ENCODE measurements at places on chromosomes 11 and 22.

GRCh38 chr11:86728562-86728961 lies 56.1 kb upstream of the ME3 start:
- no peak for DNase-seq

DNA sequence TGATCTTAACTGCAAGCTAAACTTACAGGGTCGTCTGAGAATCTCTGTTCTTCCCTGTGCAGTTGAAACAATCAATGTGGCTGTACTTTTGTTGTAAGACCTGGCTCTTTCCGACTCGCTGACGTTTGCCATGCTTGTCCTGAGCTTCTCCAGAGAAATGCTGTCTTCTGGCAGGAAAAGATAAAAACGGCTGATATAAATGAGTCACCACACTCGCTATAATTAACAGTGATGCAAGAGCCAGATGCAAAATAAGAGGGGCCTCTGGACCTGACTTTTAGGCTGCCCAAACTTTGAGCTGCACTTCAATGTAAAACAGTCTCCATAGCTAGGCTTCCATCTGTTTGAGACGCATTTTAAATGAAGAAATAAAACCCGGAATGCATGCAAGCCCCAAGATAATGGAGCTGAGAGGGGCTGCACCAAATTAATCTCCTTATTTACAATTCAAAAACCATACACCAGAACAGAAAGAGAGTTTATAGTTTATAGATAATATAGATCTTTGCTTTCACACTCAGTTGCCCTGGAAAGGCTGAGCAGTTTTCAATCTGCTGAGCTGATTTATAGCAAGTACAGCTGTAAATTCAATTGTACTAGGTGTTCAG lies 48.5 kb downstream of the WT1 start:
- no peak for DNase-seq

- DNase-seq = no peak
Measured at GRCh38 chr11:39910087-39910486, 1549.4 kb downstream of the LRRC4C start.

DNA sequence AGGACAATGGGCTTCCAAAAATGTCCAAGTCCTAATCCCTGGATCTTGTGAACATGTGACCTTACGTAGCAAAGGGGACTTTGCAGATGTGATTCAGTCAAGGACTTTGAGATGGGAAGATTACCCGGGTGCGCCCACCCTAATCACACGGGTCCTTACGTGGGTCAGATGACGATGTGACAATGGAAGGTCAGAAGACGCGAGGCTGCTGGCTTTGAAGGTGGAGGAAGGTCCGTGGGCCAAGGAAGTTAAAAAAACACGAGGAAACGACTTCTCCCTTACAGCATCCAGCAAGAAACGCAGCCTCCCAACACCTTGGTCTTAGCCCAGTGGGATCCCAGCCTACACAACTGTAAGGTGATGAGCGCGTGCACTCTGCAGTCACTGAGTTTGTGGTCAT lies 860.1 kb downstream of the TBC1D22A start:
- no peak for DNase-seq

GRCh38 chr22:21451545-21452520 lies 15.4 kb upstream of the TMEM191C start:
- DNase-seq = no peak

GRCh38 chr11:36187622-36188021 lies 101.6 kb downstream of the COMMD9 start:
- DNase-seq = no peak

GRCh38 chr11:70034740-70035365 lies 43.3 kb upstream of the ANO1 start:
- peak; percentile 21 for DNase-seq

- DNase-seq = no peak
Measured at GRCh38 chr11:83764643-83765042, 478.5 kb upstream of the CCDC90B start.

DNA sequence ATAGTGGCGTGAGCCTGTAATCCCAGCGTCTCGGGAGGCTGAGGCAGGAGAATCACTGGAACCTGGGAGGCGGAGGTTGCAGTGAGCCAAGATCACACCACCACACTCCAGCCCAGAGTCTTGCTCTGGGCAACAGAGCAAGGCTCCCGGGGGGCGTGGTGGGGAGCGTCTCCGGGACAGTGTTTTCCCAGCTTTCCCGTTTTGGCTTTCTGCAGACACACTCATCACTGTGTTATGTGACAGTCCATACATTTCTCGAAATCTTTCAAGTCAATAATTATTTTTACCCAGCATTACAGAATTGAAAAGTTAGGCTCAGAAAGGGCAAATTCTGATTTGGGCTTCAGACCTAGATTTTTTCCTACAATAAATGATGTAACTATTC lies 31.7 kb downstream of the NEAT1 start:
- DNase-seq = no peak

Measured in activated CD8-positive, alpha-beta memory T cell treated with anti-CD3 and anti-CD28 coated beads for 24 hours (primary cell).